ENCODE measurements at places on chromosomes 7 and 10.

DNA sequence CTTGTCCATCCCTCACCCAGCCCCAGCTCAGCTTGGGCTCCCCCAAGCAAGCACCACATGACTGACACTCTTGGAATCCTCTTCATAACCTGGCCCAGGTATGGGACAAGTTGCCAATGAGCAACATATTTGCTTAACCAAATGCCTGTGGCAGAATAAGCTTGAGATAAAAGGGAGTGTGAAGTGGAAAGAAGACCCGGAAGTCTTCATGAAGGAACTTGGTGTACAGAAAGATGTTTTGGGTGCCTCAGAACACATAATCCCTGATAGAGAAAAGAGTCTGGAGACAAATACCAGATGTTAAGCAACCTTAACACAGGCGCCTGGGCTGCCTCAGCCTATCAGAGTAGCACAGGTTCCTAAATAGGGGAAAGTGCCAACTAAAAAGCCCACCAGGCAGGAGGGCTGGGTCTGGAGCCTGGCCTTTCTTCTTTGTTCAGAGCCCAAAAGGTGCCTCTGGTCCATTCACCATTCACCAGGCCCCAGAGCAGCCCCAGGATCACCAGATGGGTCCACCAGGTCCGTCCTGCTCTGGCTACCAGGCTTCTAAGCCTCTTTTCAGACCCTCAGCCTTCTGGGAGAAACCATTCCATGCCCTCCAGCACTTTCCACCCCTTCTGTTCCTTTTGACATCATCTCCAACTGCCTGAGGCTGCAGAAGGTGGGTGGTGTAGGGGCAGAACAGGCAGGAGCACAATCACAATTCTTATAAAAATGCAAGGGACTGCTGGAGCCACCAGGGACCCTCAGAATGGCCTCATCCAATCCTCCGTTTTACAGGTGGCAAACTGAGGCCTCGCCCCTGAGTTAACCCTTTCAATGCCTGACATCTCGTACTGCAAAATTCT is 22.6 kb downstream of the KCNMA1 start:
- DNase-seq = no peak

- no peak for DNase-seq
Measured at GRCh38 chr10:92689663-92690210, at the start of gene HHEX. Gene HHEX (plus strand): TSS chr10:92689955. CDS start chr10:92689987, 32 bp downstream.

- DNase-seq = peak; percentile 81
Measured at GRCh38 chr7:93117852-93118530, at the start of gene SAMD9. Gene SAMD9 (minus strand): TSS chr7:93117979. CDS start chr7:93106097, 11,882 bp downstream.

GRCh38 chr7:121618182-121618581 is 222.1 kb upstream of the FAM3C start:
- DNase-seq = no peak

DNA sequence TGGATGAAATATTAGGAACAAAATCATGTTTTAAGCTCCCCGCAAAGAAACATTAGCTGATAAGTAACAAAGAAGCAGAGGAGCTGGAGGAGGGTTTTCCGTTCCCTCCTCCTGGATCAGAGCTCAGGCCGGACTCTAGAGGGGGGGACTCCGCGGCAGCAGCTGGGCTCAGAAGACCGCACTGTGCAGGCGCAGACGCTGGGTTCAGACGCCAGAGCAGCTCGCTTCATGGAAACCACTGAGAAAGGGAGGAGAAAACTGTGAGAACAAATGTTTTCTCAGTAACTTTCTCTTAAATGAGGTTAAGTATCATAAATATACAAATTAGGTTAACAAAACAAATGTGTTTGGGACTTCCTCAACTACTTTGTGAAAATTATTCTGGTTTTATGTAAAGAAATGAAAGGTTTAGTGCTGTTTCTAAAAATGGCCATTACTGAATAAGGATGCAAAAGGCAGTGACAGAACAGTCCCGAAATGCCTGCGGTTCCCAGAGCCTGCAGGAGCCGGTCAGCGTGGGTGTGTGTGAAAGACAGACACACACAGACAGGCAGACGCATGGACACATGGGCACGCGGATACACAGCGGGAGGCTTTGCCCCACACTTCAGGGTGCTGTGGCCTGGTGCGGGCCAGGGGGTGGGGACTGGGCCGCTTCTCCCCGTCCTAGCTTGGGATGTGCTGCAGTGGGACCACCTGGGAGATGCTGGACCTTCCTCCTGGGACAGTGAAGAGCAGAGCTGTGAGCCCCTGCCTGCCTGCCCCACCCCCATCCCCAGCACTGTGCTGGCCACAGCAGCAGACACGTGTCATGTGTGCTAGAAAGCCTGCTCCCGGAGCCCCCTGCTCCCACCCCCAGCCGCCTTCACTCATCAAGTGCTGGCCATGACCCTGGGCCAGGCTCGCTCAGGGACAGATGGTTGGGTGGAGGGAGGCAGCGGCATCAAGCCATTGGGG is 20.3 kb upstream of the ADGRA1 start:
- no peak for DNase-seq

DNA sequence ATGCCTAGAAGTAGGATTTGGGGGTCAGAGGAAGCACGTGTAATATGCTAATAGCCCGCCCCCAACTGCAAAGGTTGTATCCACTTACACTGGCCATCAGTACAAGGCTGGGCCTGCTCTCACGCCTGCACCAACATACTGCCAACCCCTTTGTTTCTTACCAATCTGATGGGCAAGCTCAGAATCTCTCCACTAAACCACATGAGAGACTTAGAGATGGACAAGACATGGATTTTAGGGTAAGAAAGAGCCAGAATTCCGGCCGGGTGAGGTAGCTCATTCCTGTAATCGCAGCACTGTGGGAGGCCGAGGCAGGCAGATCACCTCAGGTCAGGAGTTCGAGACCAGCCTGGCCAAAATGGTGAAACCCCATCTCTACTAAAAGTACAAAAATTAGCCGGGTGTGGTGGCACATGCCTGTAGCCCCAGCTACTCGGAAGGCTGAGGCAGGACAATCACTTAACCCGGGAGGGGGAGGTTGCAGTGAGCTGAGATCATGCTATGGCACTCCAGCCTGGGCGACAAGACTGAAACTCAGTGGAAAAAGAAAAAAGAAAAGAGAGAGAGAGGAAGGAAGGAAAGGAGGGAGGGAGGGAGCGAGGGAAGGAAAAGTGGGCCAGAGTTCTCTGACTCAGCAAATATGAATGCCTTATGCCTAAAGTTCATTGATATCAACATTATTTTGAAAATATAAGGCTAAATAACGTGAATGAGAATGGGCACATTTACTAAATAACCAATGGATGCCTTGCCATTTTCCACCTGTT is 162.2 kb downstream of the SLIT1 start:
- no peak for DNase-seq

DNA sequence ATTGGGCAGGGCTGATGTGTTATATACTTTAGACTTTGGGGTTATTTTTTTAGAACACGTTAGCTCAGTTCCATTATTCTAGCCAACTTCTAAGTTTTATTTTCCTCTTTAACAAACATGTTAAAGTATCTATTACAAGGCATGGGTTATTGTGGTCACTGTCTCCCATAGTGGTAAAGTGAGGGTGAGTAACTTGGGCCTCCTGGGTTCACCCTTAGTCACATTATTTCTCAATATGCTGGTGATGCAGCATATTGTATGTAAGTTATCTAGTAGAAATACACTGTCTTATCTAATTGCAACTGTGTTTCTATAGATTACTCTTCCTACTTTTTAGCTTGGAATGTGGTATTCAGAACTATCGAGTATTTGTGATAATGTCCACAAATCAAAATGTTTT is 65.9 kb downstream of the BBS9 start:
- DNase-seq = peak; percentile 83

DNA sequence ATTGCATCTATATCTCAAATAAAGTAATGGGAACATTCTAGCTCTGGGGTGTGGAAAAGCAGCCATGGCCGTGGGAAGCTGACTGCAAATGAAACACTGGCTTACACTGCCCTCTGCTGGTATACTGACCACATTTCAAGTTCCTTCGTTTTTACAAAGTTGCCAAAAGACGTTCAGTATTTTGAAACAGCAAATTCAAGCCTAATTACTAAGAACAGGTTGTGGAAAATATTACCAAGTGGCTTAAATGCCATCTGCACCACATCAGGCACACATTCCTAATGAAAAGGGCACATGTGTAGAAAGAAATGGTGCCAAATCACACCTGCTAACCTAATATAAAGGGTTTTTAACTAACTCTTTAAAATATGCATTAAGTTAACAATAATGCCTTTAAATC is 83.9 kb downstream of the JAZF1 start:
- DNase-seq = peak; percentile 65

GRCh38 chr10:132494866-132495630 is 42.5 kb upstream of the INPP5A start:
- no peak for DNase-seq

- peak; percentile 68 for DNase-seq
Measured at GRCh38 chr7:44469461-44470134, 20.9 kb downstream of the NUDCD3 start.

GRCh38 chr7:27709137-27710075 is 30.6 kb upstream of the TAX1BP1 start:
- DNase-seq = no peak

DNA sequence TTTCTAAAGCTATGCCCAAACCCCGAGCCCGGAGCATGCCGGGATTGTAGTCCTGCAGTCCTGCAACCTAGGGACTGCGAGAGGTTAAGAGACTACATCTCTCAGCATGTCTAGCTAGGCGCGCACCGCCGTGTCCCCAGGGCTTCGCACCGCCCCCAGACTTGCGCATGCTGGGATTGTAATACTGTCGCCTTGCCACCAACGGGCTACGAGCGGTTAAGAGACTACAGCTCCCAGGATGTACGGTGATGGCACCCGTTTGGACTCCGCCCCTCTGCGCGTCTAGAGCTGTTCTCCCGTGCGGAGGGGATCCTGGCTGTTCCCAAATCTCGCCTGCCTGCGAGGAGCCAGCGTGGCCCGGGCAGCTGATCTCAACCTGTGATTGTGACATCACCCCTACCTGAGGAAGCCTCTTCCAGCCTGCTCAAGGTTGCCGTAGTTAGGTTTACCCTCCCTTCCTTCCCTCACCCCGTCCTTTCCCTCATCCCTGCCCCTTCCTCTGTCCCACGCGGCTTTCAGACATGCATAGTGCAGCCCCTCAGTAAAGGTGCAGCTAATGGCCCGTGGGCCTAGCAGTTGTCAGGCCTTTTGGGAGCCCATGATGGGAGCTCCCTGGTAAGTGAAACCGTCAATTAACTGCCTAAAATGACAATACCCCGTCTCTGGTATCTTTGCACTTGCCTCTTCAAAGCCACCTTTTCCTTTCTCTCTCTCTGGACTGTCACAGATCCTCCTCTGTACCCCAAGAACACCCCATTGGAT is 6.3 kb upstream of the ZNF736 start:
- DNase-seq = peak; percentile 90

GRCh38 chr7:39958038-39958437 is 8.0 kb downstream of the CDK13 start:
- DNase-seq = no peak

DNA sequence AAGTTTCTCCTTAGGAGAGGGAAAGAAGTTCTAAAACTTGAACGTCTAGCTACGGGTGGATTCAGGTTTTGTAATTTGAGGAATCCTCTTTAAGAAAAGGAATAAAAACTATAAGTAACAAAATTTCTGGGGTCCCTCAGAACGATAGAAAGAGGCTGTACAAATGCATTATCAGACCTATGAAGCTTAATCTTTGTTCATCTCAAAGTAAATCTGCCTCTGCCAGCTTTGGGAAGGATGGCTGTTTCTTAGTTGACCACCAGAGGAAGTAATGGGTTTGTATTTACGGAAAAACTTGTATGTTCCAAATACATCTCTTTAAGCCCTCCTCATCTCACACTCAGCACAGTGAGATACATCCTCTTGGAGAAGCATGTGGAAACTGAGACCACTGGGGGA is 864 bp downstream of the PSTK start:
- DNase-seq = peak; percentile 57

DNA sequence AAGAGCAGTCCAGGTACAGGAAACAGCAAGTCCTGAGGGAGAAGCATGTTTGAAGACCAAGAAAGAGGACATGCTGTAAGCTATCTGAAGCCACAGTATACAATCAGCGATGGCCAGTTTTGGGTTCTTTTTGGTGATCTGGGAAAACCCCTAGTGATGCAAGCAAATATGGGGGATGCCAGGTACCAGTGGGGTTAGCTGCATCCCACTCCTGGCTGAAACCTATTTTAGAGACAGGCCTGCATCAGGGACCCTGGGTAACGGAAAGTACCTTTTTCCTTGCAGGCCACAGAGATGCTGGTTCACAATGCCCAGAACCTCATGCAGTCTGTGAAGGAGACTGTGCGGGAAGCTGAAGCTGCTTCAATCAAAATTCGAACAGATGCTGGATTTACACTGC is 32.9 kb downstream of the AP3M1 start:
- DNase-seq = no peak

DNA sequence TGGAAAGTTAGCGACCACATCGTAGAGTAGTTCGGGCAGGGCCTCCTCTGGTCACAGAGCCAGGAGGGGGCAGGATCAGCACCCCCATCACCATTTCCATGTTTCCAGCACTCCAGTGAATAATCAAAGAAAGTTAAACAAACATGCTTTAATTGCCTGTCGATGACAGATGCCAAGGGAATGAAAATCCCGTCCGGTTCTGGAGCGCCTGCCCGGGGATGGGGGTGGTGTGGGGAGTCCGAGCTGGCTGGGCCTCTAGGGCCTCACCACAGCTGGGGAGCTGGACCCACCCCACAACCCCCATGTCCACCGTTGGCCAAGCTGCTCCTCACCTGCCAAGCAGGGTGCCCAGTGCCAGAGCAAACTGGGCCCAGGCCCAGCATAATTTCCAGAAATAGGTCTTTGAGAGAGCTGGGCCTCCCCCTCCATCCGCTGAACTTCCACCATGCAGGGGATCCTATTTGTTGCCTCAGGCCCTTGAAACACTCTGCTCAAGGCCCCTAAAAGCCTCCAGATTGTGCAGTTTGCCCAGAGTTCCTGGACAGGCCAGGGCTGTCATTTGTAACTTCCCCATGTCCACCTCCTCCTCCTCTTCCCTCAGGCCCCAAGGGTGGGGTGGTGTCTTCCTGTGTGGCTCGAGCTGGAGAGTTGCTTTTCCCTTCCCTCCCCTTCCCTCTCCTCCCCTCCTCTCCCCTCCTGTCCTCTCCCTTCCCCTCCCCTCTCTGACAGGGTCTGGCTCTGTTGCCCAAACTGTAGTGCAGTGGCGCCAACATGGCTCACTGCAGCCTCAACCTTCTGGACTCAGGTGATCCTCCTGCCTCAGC is 101.0 kb downstream of the MYL10 start:
- peak; percentile 75 for DNase-seq

GRCh38 chr10:95451568-95452524 is 109.3 kb downstream of the SORBS1 start:
- peak; percentile 27 for DNase-seq

GRCh38 chr10:93126483-93127052 is 52.9 kb downstream of the CYP26A1 start:
- no peak for DNase-seq

GRCh38 chr10:113045147-113046055 is 95.4 kb downstream of the TCF7L2 start:
- DNase-seq = peak; percentile 95

DNA sequence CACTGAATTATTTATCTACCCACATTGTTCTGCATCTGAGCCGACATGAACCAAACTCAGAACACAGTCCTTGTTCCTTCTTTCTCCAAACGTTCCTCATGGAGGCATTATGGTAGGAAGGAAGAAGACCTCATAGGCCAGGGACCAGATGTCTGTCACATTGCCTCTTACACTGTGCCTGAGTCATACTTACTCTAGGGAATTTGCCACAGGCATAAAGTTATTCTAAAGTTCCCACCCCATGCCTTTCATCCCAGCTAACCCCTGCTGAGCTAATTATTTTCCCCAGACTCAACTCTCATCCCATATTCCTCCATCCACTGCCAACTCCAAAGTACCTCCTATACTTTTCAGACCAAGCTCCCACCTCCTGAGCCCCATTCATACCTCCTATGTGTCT is 21.2 kb downstream of the MAT1A start:
- no peak for DNase-seq

- DNase-seq = no peak
Measured at GRCh38 chr7:98514211-98515031, 102.7 kb upstream of the NPTX2 start.

Data from renal cortical epithelial cell (primary cell).